ENCODE measurements at places on chromosomes 5 and 9.

DNA sequence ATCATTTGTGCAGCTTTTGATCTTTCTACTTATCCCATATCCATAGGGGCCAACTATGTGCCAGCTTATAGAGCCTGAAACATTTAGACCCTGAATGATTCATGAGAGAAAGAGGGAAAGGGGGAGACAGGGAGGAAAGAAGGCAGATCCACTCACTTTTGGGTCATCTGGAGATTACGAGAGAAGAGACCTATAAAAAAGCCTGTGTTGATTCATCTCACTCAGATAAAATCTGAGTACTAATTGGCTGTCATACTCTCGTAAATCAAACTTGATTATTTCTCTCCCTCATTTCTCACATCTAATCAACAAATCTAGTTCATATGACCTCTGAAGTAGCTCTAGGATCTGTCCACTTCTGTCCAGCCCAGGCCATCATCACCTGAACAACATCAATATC lies 137.1 kb downstream of the ARL15 start:
- DNase-seq = no peak

- no peak for DNase-seq
Observed at GRCh38 chr5:108528655-108529054, 146.8 kb upstream of the FBXL17 start.

- DNase-seq = no peak
Observed at GRCh38 chr9:108727580-108728111, 128.1 kb downstream of the ACTL7B start.

DNA sequence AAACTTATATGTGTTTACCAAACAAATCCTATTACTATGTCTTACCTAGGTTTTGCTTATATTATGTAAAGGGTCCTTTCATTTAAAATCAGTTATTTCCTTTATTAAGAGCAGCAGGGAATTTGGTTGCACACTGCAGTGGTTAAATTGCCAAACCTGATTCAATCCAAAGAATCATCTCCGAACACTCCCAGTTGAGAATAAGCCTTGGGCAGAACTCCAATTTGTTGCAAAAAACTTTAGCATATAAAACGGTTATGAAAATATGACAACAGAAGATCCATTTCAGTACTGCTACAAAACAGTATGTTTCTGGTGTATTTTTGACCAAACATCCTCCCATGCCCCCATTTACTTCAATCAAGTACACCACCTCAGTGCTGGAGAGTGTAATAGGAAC lies 587.0 kb upstream of the GRAMD2B start:
- no peak for DNase-seq

DNA sequence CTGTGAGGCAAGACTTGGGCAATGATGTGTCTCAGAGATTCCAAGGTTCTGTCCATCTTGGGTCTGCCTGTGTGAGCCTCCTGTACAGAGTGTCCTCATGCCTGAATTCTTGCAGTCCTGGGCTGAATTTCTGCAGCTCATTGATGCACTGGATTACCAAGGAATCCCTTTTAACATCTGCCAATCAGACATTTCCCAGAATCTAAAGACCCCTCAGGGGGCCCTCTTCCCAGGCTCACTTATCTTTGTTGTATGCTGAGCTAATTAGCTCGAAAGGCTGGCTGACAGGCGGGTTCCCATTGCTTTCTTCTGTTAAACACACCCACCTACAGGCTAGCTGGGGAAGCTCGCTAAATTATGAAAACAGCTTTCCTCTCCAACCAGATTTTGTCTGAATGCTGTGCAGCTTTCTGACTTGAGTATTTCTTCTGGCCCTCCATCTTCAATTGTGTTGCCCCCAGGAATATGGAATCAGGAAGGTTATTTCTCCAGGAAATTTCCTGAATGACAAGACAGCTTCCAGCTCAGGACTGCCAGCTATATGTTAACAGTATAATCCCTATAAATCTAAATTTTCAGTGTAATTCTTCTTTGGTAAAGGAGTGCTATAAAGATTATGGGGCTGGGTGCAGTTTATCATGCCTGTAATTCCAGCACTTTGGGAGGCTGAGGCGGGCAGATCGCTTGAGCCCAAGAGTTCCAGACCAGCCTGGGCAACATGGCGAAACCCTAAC lies at the start of gene LIX1:
LIX1 (minus strand) TSS at position 91 of the 734 bp plus-strand sequence; CDS start at position 56, 35 bp downstream.
- DNase-seq = peak; percentile 7

DNA sequence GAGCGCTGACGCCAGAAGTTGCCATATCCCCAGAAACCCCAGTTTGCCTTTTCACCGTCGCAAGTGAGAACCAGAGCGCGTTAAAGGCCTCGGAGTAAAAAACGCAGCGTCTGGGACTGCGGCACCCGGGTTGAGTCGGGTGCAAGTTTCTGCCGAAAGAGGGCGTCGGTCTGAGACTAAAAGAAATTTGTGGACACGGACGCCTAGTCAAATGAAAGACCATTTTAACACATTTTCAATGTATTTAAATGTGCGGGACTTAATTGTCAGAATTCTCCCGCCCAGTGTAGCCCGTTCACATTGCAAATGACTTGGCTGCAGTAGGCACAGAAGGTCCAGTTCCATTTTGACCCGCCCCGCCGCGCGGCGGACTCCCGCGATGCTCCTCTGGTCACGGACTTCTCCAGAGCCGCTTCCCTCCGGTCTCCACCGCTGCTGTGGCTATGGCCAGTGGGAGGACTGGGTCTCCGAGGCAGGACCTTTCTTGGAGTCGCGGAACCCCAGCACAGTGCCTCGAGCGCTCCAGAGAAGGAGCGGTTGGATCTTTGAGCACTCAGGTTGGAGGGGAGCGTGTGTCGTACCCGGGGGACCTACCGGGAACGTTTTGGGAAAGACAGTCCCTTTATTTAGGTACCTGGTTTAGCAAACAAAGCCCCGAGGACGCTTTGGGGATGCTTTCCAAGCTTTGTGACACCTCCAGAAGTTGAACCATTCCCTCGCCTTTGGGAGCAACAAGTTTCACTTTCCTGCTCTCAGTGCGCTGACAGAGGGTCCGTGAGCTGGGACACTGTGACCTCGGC lies 1.2 kb upstream of the NPR3 start:
- peak; percentile 59 for DNase-seq

GRCh38 chr9:14221119-14221518 lies 92.8 kb downstream of the NFIB start:
- no peak for DNase-seq

DNA sequence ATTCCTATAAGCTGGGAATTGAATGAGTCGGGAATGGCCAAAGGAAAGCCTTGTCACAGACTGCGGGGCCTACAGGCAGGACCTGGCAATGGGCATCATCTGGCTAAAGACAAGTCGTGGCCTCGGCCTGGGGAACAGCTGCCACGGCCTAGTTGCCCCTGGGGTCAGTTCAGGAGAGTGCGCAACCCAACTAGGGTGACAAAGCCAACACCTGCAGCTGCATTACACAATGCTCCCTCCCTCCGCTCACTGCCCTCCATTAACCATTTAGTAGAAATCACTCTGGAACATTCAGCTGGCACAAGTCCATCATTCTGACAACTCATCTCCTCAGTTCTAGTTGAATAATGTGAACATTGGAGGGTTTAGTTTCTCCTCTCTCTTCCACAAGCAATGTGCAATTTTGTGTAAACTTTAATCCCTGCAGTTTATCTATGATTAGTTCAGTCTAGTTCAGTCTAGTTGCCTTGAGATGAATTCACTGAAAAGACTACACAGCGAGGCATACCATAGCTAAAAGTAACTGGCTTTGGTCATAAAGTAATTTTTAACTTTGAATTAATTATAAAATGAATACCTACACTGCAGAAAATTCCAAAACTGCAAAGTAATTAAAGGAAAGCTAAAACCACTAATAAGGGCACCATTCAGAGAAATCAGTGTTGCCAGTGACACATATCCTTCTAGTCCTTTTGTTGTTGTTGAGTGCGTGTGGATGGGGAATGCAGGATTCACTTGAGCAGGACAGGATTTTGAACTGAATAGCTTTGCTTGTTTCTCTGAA lies 5.1 kb downstream of the GLDC start:
- DNase-seq = no peak

GRCh38 chr5:173989432-173990082 lies 587 bp downstream of the C5orf47 start:
- DNase-seq = no peak

Measured in stimulated activated CD4-positive, alpha-beta T cell treated with anti-CD3 and anti-CD28 coated beads, Interleukin-1b, Interleukin-23, amount 100 ng/mL, for 48 hours (primary cell).